Fibroblast of the aortic adventitia (primary cell): ENCODE measurements at places on chromosomes 2 and 18. TPM values are rescaled to one million over a fixed set of nuclear protein-coding genes. Genes with fewer than 3 reads are reported as not detected.

Gene TMEM200C
- total RNA-seq, result 0.33 and 0.36 TPM in 2 replicates

Gene RESP18
- not detected in 2 replicates for total RNA-seq

Gene ZNF532
- 17.3 and 42.6 TPM in 2 replicates for total RNA-seq

Gene MYO1B
- 75.3 and 103 TPM in 2 replicates for total RNA-seq

Gene PNKD
- 17.4 and 27.2 TPM in 2 replicates for total RNA-seq

Gene ALS2
- 27.4 and 98.4 TPM in 2 replicates for total RNA-seq

- DNase-seq, result peak; percentile 89
Measured at GRCh38 chr18:21163647-21164547, 52.3 kb upstream of the ROCK1 start.

DNA sequence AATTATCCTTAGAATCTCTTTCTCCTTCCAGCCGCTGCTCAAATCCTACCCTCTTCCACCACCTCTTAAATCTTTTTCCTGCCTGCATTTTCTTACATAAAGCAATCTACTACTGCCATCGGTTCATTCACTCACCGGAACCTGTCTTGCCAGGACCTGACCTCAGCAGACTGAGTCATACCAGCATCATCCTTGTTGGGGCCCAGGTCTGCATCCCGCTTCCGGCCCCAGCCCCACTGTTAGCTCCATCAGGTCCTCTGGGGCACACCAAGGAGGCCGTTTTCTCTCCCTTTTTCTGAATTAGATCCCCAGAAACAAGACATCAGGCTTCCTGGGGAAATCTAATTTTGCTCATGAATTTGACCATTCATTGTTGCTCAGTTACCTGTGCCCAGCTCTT lies 42.7 kb upstream of the TGFA start:
- DNase-seq, result no peak

- peak; percentile 96 for DNase-seq
Measured at GRCh38 chr2:63790906-63791305, 50.8 kb upstream of the UGP2 start.

DNA sequence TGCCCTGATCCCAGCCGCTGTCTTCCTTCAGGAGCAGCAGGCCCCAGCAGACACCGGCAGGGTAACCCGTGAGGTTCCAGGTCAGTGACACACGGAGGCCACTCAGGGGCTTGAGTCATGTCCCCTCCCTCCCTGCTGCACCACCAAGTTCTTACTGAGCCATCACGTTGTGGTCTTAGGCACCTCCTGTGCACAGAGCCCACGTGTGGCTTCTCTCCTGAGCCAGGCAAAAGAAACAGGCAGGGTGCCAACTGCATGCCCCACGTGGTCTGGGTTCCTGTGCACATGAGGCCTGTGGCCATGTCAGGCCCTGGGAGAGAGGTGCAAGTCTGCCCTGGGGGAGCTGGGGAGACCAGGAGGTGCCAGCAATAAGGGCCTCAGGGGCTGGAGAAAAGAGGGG lies 264.8 kb downstream of the KLHL29 start:
- no peak for DNase-seq

GRCh38 chr2:231277962-231278361 lies 79.5 kb downstream of the ARMC9 start:
- no peak for DNase-seq

DNA sequence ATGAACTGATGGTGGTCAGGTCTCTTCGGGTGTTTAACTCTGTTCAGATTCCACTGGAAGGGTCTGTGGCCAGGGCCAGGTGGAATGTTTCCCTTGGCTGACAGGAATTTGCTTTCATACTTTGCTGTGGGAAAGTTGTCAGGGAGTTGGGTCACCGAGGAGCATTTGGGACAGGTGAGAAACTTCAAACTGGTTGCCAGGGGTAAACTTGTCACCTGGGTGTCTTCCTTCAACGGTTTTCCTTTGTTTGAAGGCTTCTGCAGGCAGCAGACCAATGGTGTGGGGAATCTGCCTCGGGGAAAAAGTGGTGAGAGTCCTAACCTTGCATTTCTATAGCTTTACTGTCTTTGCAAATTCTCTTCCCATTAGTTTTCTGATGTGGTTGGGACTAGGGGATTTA lies 92.2 kb downstream of the TGFA start:
- DNase-seq, result no peak

- DNase-seq, result peak; percentile 100
Measured at GRCh38 chr2:207334624-207335371, 169.1 kb upstream of the KLF7 start.

DNA sequence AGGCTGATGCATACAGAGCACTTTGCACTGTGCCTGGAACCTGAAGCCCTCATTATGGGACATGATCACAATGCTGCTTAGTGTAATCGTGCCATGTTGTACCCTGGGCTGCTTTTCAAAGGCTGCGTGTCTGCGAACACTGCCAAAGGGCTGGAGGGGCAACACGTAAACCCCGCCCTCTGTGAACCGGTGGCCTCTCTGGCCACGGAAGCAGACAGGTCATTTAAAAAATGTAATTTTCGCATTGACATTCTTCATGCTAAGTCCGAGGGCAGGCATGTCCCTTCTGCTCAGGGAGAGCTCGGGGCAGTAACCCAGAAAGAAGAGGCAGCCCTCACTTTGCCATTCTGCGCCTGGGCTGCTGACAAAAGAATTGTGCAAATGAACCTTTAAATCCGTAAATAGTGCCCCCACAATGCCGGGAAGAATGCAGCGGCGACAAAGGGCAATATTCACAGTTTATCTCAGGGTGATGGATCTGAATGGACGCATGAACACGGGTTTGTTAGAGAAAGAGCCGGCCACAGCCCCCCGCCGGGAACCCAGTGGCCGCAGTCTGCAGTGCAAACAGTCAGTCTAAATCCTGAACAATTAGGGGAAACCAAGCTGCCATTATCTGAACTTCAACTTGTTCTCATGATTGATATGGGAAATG lies 226.1 kb downstream of the MYCN start:
- DNase-seq, result no peak

DNA sequence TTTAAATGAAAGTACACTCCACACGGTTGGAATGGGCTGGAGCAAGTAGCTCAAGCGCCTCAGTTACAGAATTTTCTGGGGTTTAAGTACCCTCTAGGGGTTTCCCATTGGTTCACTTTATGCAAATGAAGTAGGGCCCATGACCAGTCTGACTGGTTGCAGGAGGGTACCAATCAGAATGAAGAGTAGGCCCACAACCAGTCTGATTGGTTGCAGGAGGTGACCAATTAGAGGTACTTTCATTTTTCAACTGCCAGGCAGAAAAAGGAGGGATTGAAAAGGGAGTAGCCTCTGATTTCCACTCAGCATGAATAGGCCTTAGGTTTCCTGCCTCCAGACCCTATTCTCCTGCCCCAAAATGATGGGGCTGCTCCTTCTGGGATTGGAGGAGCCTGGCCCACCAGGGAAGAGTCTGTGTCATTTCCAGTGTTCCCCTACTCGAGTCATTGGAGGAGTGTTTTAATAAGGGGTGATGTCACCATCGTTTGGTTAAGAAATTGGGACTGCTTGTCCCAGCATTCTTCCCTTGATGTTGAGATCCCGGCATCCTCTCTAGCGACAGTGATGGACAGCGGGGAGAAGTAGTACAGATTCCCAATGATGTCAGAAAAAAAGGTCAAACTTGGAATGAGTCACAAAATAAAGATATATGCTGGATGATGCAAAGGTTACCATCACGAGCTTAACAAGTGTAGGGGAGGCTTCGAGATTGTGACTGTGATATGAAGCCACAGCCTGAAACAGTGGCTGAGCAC lies 210.4 kb downstream of the SH3BP4 start:
- peak; percentile 4 for DNase-seq

DNA sequence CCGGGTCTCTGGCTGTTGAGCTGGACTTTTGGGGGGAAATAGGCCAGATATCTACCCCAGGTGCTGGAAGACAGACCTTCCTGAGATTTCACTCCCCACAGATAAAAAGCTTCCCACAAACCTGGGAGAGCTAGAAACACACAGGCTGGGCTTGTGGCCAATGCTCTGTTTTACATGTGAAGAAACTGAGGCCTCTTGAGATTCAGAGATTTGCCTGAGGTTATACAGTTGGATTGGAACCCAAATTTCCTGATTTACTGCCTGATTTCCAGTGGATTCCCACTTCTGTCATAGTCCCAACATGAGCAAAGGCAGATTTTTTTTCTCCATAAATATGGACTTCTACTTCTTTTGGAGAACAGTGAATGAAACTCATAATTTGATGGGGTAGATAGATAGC lies 360.2 kb downstream of the SETBP1 start:
- no peak for DNase-seq

DNA sequence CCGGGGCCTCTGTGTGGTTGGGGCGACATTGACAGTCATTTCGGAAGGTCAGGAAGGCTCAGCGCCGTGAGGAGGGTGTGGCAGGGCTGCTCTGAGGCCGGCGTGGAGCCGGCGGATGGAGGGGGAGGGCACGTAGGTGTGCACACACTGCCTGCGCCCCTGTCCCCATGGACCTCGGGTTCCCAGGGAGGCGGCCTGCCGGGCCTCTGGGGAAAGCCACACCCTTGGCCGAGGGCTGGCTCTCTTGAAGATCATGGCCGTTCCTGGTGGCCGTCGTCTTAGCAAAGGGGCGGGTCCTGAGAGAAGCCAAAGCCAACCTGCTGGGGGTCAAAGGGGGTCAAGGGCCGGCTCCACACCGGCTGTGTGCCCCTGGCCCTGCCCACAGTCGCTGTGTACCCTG lies 11.9 kb downstream of the GPC1 start:
- DNase-seq, result no peak

- no peak for DNase-seq
Measured at GRCh38 chr2:15115776-15116175, 445.4 kb downstream of the NBAS start.

- DNase-seq, result no peak
Measured at GRCh38 chr2:233039846-233040530, 7.5 kb downstream of the NEU2 start.

- DNase-seq, result no peak
Measured at GRCh38 chr18:74905247-74905646, 303.7 kb downstream of the PTGR3 start.

GRCh38 chr2:207724113-207724512 lies 12.7 kb downstream of the CCNYL1 start:
- peak; percentile 33 for DNase-seq

DNA sequence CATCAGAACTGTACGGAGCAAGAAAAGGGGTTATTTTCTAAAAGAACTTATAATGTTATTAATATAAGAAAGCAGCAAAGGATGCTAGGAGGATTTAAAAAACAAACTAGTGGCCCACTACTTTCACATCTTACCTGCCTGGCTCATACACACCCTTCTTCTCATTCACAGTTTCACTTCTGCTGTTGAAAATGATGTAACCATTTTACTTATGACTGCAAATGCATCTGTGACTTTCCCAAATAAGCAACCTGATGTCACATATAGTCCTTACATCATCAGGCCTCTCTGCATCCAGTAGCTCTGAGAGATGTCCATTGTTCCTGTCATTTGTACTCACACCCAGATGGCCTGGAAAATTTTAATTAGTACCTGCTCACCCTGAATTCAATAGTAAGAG lies 101.8 kb upstream of the MYO3B start:
- DNase-seq, result no peak
